ENCODE measurements at places on chromosomes 3 and 15.

DNA sequence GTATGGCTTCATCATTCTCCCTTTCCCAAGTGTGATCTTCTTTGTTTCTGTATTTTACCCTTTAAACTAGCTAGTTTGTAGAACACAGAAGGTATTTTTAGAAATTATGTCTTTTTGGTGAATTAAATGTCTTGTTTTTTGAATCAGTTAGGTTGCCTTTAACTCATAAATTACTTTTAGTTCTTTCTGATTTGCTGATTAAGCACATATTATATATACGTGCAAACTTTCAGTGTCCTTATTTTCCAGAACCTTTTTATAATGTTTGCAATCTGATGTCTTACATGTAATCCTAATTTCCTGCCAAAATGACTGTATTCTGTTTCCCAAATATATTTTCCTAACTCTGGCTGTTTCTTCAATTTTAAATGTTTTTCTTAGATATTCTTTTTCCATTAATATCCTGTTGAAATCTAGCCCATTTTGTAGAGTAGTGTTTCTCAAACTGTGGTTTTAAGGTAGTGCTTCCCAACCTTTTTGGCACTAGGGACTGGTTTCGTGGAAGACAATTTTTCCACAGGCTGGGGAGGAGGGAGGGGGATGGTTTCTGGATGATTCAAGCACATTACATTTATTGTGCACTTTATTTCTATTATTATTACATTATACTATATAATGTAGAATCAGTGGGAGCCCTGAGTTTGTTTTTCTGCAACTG, 51.8 kb downstream of the CHD2 start:
- DNase-seq, result no peak
- H3K27ac ChIP-seq, result no peak overlapping the region
- H3K4me1 ChIP-seq, result no peaks in the 10 kb centered on the region
- H3K4me3 ChIP-seq, result no peak overlapping the region
- no peaks in the 10 kb centered on the region for H3K27me3 ChIP-seq
- peaks cover 100% of the 10 kb centered on the region for H3K36me3 ChIP-seq

- no peaks in the 10 kb centered on the region for H3K27me3 ChIP-seq
- H3K36me3 ChIP-seq, result no peaks in the 10 kb centered on the region
- H3K4me3 ChIP-seq, result no peak overlapping the region
- H3K27ac ChIP-seq, result no peak overlapping the region
- no peak for DNase-seq
- H3K4me1 ChIP-seq, result no peaks in the 10 kb centered on the region
These were observed 36.1 kb upstream of the MTMR14 start for GRCh38 chr3:9613056-9613748.

GRCh38 chr3:193271101-193271840, 30.2 kb downstream of the PLAAT1 start:
- H3K4me1 ChIP-seq, result no peaks in the 10 kb centered on the region
- H3K27me3 ChIP-seq, result no peaks in the 10 kb centered on the region
- H3K36me3 ChIP-seq, result no peaks in the 10 kb centered on the region
- no peak for DNase-seq
- no peak overlapping the region for H3K4me3 ChIP-seq

DNA sequence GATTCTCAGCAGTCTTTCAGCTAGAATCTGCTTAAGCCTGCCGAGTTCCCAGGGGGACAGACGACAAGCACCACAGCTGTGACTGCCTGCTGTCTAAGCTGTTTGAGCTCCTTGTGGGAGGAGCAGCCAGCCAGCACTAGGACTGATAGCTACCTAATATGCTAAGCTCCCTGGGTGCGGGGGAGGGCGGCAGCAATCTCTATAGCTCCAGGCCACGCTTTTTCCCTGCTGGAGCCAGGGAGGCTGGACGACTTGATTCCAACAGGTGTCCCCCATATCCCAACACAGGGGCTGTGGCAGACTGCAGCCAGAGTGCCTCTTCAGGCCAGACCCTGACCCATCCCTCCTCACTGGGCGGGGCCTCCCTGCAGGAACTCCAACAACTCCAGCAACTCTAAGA, 134.1 kb upstream of the ARPP21 start:
- no peak overlapping the region for H3K4me3 ChIP-seq
- H3K27me3 ChIP-seq, result peaks cover 27% of the 10 kb centered on the region
- peaks cover 20% of the 10 kb centered on the region for H3K4me1 ChIP-seq
- no peak overlapping the region for H3K27ac ChIP-seq
- DNase-seq, result peak; percentile 95

- no peak overlapping the region for H3K4me3 ChIP-seq
- H3K27ac ChIP-seq, result no peak overlapping the region
- H3K27me3 ChIP-seq, result no peaks in the 10 kb centered on the region
- H3K36me3 ChIP-seq, result no peaks in the 10 kb centered on the region
- H3K4me1 ChIP-seq, result peaks cover 19% of the 10 kb centered on the region
These were observed 6.2 kb upstream of the NEO1 start for GRCh38 chr15:73046073-73046472.

GRCh38 chr15:69979783-69980182, 117.9 kb downstream of the TLE3 start:
- peaks cover 21% of the 10 kb centered on the region for H3K27me3 ChIP-seq
- no peak overlapping the region for H3K4me3 ChIP-seq
- no peaks in the 10 kb centered on the region for H3K4me1 ChIP-seq
- H3K27ac ChIP-seq, result no peak overlapping the region
- no peaks in the 10 kb centered on the region for H3K36me3 ChIP-seq

DNA sequence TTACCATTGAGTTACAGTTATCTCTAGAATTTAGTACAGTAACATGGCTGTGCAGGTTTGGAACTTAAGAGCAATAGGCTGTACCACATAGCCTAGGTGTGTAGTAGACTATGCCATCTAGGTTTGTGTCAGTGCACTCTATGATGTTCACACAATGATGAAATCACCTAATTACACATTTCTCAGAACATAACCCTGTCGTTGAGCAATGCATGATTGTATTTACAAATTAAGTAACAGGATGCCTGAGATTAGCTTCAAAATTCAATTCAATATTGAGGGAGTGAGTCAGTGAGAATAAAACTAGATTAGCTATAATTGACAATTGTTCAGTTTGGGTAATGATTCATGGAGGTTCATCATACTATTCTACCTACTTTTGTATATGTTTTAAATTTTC, 633.8 kb downstream of the IGSF11 start:
- no peaks in the 10 kb centered on the region for H3K4me1 ChIP-seq
- no peaks in the 10 kb centered on the region for H3K36me3 ChIP-seq
- no peak for DNase-seq
- H3K4me3 ChIP-seq, result no peak overlapping the region
- H3K27me3 ChIP-seq, result no peaks in the 10 kb centered on the region

GRCh38 chr3:73653877-73654276, 29.1 kb upstream of the PDZRN3 start:
- DNase-seq, result no peak
- H3K27ac ChIP-seq, result no peak overlapping the region
- no peaks in the 10 kb centered on the region for H3K27me3 ChIP-seq
- H3K4me3 ChIP-seq, result no peak overlapping the region
- no peaks in the 10 kb centered on the region for H3K4me1 ChIP-seq

GRCh38 chr3:36823806-36824205, 59.5 kb upstream of the DCLK3 start:
- H3K27me3 ChIP-seq, result no peaks in the 10 kb centered on the region
- no peak for DNase-seq
- no peak overlapping the region for H3K27ac ChIP-seq
- no peak overlapping the region for H3K4me3 ChIP-seq
- H3K4me1 ChIP-seq, result no peaks in the 10 kb centered on the region

DNA sequence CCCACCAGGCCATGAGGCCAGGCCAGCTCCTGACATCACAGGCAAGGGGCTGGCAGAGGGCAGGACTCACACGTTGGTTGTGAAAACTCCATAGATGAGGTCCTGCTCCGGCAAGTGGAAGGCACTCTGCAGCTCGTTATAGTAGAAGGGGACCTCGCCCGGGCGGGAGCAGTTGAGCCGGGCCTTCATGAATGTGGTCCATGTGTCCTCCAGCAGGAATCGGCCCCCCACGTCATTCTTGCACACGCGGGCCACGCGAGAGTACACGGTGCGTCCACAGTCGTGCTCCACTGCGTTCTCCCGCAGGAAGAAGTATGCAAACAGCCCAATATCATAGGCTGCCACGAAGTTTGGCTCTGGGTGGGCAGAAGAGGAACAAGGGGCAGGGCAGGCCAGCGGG, 101.2 kb downstream of the SEMA5B start:
- peak; percentile 28 for DNase-seq
- H3K27me3 ChIP-seq, result peaks cover 24% of the 10 kb centered on the region
- no peaks in the 10 kb centered on the region for H3K36me3 ChIP-seq
- H3K4me1 ChIP-seq, result no peaks in the 10 kb centered on the region
- H3K4me3 ChIP-seq, result no peak overlapping the region

GRCh38 chr3:141895731-141896130, 19.3 kb downstream of the ATP1B3 start:
- no peaks in the 10 kb centered on the region for H3K4me1 ChIP-seq
- peaks cover 64% of the 10 kb centered on the region for H3K36me3 ChIP-seq
- no peaks in the 10 kb centered on the region for H3K27me3 ChIP-seq

- H3K4me1 ChIP-seq, result no peaks in the 10 kb centered on the region
- no peak overlapping the region for H3K27ac ChIP-seq
- H3K36me3 ChIP-seq, result no peaks in the 10 kb centered on the region
- peak; percentile 86 for DNase-seq
These were observed 214.9 kb upstream of the ARRDC4 start for GRCh38 chr15:97745481-97746071.

GRCh38 chr3:194465920-194466570, 20.8 kb downstream of the ATP13A3 start:
- peaks cover 13% of the 10 kb centered on the region for H3K36me3 ChIP-seq
- H3K27me3 ChIP-seq, result no peaks in the 10 kb centered on the region
- H3K27ac ChIP-seq, result no peak overlapping the region
- H3K4me1 ChIP-seq, result no peaks in the 10 kb centered on the region
- H3K4me3 ChIP-seq, result no peak overlapping the region
- DNase-seq, result no peak

- H3K27ac ChIP-seq, result no peak overlapping the region
- H3K4me3 ChIP-seq, result no peak overlapping the region
- H3K27me3 ChIP-seq, result no peaks in the 10 kb centered on the region
- DNase-seq, result no peak
- H3K36me3 ChIP-seq, result no peaks in the 10 kb centered on the region
- H3K4me1 ChIP-seq, result no peaks in the 10 kb centered on the region
These were observed 11.1 kb downstream of the ABHD17C start for GRCh38 chr15:80706161-80706560.

DNA sequence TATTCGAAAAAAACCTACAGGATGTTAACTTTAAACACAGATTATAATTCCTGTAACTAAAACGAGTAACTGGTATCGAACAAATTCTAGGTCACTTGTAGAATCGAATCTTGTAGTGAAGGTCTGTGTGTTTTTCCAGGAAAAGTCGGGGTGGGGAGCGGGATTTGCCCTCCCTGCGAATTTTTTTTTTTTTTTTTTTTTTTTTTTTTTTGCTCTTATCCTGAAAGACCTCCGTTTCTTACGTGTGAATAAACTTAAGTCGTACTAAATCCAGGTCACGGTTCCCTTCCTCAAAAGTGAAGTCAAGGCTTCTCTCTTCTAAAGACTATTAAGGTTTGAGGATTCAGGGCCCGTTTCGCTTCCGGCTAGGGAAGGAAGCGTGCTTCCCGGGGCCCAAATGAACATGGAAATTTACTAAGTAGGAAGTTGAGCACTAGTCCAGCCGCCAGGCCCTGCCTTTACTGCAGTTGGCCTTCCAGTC, 770 bp downstream of the TBC1D5 start:
- peak overlapping the region; percentile 89 for H3K4me3 ChIP-seq
- no peaks in the 10 kb centered on the region for H3K36me3 ChIP-seq
- peak overlapping the region; percentile 98 for H3K27ac ChIP-seq
- no peaks in the 10 kb centered on the region for H3K4me1 ChIP-seq

- no peaks in the 10 kb centered on the region for H3K36me3 ChIP-seq
- H3K4me1 ChIP-seq, result no peaks in the 10 kb centered on the region
- H3K4me3 ChIP-seq, result no peak overlapping the region
- H3K27me3 ChIP-seq, result no peaks in the 10 kb centered on the region
These were observed 326.8 kb upstream of the SOX2 start for GRCh38 chr3:181384970-181385369.

GRCh38 chr3:41363830-41364523, 164.7 kb downstream of the CTNNB1 start:
- no peaks in the 10 kb centered on the region for H3K36me3 ChIP-seq
- no peak overlapping the region for H3K27ac ChIP-seq
- H3K27me3 ChIP-seq, result no peaks in the 10 kb centered on the region
- H3K4me1 ChIP-seq, result peaks cover 24% of the 10 kb centered on the region
- DNase-seq, result peak; percentile 58
- no peak overlapping the region for H3K4me3 ChIP-seq

DNA sequence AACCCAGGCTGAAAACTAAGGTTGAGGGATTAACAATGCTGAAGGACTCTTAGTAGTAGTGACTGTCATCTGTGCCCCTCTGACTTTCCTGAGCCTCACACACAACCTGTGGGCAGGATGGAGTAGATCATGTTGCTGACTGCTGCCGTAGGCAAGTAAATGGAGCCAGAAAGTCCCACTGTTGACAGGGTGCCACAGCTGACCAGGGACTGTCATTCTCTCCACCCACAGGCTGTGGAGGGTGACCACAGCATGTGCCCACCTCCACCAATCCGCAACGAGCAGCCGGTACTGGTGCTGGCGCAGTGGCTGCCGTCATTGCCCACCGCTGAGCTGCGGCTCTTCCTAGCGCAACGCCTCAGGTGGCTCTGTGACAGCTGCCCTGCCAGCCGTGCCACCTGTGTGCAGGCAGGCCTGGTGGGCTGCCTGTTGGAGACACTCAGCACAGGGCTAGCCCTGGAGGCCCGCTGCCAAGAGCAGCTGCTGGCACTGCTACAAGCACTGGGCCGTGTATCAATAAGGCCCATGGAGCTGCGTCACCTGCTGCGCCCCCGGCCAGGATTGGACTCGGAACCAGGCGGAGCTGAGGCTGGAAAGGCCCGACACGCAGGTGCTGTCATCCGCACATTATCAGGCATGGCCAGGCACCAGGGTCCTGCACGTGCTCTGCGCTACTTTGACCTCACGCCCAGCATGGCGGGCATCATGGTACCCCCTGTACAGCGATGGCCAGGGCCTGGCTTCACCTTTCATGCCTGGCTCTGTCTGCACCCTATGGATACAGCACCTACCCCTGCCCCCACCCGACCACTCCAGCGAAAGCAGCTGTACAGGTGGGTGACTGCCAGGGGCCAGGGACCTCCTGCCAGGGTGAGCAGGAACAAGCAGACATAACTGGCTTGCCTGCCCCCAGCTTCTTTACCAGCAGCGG, 15.6 kb downstream of the NBEAL2 start:
- no peak overlapping the region for H3K27ac ChIP-seq
- DNase-seq, result no peak
- no peaks in the 10 kb centered on the region for H3K4me1 ChIP-seq

Measured in endodermal cell (in vitro differentiated cells).